ENCODE measurements at places on chromosomes 16 and 17. TPM values are rescaled to one million over a fixed set of nuclear protein-coding genes. Genes with fewer than 3 reads are reported as not detected.
A peak's percentile ranks its signal among the peaks of the same experiment; 100 is the strongest.

- H3K4me1 ChIP-seq = peaks cover 7% of the 10 kb centered on the region
- no peaks in the 10 kb centered on the region for H3K27me3 ChIP-seq
- H3K27ac ChIP-seq = no peak overlapping the region
These were observed 38.4 kb upstream of the CSNK2A2 start for GRCh38 chr16:58236231-58236690.

DNA sequence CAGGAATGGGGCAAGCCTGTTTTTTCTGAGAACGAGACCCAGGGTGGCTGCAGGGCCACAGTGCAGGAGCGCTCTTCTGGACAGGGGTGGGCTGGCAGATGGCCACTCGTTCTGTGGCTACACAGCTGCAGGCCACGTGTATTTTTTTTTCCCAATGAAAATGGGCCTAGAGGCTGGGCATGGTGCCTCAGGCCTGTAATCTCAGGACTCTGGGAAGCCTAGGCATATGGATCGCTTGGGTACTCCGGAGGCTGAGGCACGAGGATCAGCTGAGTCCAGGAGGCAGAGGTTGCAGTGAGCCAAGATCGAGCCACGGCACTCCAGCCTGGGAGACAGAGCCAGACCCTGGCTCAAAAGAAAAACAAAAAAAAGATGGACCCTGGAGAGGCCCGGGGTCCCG lies 6.8 kb downstream of the UNKL start:
- H3K27me3 ChIP-seq = no peaks in the 10 kb centered on the region
- peaks cover 14% of the 10 kb centered on the region for H3K4me1 ChIP-seq
- H3K4me3 ChIP-seq = peak overlapping the region; percentile 34
- H3K36me3 ChIP-seq = no peaks in the 10 kb centered on the region

GRCh38 chr16:11439790-11440656 lies 94.8 kb downstream of the RMI2 start:
- no peak overlapping the region for H3K27ac ChIP-seq
- no peak for DNase-seq
- H3K27me3 ChIP-seq = no peaks in the 10 kb centered on the region

GRCh38 chr17:69949496-69949895 lies 125.5 kb upstream of the KCNJ16 start:
- no peak for DNase-seq
- peaks cover 16% of the 10 kb centered on the region for H3K4me1 ChIP-seq
- no peak overlapping the region for H3K4me3 ChIP-seq
- H3K36me3 ChIP-seq = no peaks in the 10 kb centered on the region

- H3K36me3 ChIP-seq = no peaks in the 10 kb centered on the region
- H3K27ac ChIP-seq = no peak overlapping the region
- H3K4me1 ChIP-seq = no peaks in the 10 kb centered on the region
- no peak overlapping the region for H3K4me3 ChIP-seq
- DNase-seq = no peak
These were observed 57.7 kb downstream of the CMC2 start for GRCh38 chr16:80948886-80949493.

DNA sequence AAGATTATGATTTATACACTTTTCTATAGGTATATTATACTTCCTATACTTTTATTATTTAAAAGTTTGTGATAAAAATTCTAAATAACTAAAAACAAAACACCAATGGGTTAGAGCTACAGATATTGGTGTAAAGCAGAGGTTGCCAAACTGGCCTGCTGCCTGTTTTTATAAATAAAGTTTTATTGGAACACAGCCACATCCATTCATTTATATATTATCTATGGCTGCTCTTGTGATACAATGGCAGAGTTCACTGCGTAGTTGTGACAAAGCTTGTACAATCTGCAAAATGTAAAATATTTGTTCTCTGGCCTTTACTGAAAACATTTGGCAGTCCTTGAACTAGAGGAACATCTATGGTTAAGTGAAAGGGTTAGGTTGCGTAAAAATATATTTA lies 208.7 kb downstream of the PRKCB start:
- no peak overlapping the region for H3K4me3 ChIP-seq
- no peak for DNase-seq
- no peak overlapping the region for H3K27ac ChIP-seq
- no peaks in the 10 kb centered on the region for H3K36me3 ChIP-seq

GRCh38 chr16:65743558-65743957 lies 621.7 kb upstream of the CDH11 start:
- no peaks in the 10 kb centered on the region for H3K27me3 ChIP-seq
- no peaks in the 10 kb centered on the region for H3K4me1 ChIP-seq
- H3K27ac ChIP-seq = no peak overlapping the region
- DNase-seq = no peak

- no peak overlapping the region for H3K4me3 ChIP-seq
- DNase-seq = no peak
- H3K27me3 ChIP-seq = no peaks in the 10 kb centered on the region
- H3K27ac ChIP-seq = no peak overlapping the region
These were observed 25.6 kb upstream of the RMI2 start for GRCh38 chr16:11319529-11320146.

Gene QRICH2
- total RNA-seq = 2.4 TPM

Gene SLC16A6
- 0.32 TPM for total RNA-seq

Gene PRR35
- not detected for total RNA-seq

Data from heart left ventricle (tissue), 16 donors.